MM.1S (cell line): ENCODE measurements at places on chromosomes 16 and 17.

- no peak for DNase-seq
Observed at GRCh38 chr17:43396491-43397060, 2.2 kb upstream of the ARL4D start.

- no peak for DNase-seq
Observed at GRCh38 chr16:90032674-90033331, 13.5 kb upstream of the DBNDD1 start.

GRCh38 chr16:60727851-60728250 is 1308.4 kb downstream of the CDH8 start:
- no peak for DNase-seq

DNA sequence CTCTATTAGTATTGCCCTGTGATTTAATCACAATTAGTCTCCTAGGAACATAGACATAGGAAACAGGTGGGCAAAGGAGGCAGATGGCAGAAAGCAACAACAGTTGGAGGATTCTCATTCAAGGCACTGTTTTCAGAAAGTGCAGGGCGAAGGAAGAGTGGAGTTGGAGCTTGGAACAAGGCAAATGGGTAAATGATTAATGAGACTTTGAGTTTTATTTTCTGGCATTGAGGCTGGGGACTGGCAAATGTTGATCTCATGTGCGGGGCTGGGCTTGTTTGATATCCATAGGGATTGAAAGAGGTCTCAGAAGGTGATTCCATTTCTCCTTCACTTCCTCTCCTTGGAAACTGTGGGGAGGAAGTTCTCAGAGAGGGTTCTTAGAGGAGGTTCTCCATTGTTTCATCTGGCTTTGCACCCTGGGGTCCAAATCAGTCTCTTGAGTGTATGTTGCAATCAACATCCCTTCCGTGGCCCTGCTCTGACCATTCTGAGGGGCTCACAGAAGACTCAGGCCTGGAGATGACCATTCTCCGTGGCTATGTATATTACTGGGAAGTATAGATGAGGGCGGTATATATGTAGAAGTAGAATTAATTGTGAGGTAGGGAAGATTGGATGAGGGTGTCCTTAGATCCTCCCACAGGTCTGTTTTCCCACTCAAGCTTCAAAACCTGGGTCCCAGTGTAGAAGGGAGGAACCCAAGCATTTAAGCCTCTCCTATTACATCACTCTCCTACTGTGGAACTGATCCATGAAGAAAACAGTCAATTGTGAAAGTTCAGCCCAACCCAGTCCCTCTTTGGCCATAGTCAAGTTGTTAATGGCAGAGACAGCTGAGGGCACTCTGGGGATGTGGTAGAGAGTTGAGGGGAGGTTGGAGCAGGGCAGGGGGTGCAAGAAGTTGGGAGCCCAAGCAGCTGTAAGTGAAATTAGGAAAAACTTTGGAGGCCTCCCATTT is 36.5 kb upstream of the SRSF1 start:
- DNase-seq: no peak

GRCh38 chr17:32503251-32504165 is 16.7 kb downstream of the CDK5R1 start:
- DNase-seq: peak; percentile 76

GRCh38 chr17:62787366-62787765 is 20.7 kb downstream of the MARCHF10 start:
- DNase-seq: no peak
